GM23248 (cell line): ENCODE measurements at places on chromosomes 7 and 10. TPM values are rescaled to one million over a fixed set of nuclear protein-coding genes. Genes with fewer than 3 reads are reported as not detected.

DNA sequence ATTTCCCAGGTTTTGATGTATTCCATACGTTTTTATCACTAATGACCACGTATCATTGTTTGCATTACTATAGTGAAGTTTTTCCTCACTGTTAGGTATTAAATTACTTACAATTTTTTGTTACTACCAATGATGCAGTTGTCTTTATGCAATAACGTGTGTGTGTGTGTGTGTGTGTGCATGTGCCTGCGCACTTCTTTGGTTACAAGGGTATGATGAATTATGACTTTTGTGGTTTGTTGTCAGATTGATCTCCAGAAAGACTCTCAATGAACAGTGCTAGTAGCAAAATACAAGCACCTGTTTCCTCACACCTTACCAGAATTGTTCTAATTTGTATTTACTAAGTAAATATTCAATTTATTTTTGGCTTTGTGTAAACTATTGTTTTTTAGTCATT, 51.5 kb downstream of the MCMBP start:
- no peak for DNase-seq

DNA sequence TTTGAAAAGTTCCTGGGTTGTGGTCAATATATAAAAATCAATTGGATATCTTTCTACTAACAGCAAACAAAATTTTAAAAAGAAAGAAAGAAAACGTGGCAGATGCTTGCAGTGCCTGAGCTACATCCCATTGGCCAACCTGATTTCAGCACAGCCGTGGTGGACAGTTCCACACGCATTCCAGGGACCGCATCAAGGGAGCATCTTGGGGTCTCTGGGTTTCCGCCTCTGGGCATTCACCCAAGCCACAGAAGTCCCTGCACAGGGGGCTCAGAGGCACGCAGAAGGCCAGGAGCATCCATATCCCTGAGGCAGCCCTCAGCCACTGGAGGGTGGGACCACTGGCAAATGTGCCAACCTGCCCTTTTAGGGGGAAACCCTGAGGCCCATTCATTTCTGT, 254.5 kb upstream of the RNF32 start:
- no peak for DNase-seq

DNA sequence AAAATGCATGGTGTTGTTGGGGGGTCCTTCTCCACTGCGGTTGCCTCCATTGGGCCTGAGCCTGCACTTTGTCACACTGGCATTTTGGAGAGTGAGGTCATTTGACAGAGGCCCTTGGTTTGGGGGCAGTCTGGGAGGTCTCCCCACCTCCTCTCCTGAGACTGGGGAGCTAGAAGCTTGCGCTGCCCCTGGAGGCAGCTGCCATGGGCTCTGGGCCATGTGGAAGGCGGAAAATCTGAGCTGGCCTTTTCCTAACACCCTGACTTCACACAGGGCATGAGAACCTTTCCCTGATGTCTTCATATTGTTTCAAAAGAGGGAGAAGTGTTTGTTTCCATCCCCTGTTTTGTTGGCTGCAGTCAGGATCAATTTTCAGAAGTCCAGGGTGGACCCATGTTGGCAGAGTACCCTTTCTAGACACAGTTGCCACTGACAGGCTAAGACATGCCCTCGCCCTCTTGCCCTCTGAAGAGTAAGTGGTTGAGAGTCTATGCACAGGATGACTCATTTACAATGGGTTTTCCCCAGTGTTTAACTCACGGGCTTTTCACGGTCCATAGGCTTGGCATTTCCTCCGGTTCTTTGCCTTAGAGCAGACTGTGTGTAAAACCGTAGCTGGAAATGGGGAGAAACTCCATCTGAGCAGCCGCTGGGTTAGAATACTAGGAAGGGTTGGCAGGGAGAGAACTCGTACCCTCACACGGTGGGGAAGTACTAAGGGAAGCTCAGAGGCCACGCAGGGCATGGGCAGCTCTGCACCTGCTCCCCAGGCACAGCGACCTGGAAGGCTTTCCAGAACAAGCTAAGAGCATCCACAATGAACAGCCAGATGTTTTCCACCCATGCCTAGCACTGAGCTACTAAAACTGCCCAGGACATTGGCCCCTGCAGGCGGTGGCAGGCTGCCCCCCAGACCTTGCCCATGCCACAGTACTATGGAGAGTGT, 655.0 kb downstream of the SDK1 start:
- DNase-seq: no peak

GRCh38 chr10:1036341-1036791, 10.7 kb upstream of the IDI2 start:
- DNase-seq: peak; percentile 44

- DNase-seq: no peak
These were observed 100.8 kb downstream of the ACTR3B start for GRCh38 chr7:152860310-152860709.

- no peak for DNase-seq
These were observed 14.5 kb upstream of the DNAAF5 start for GRCh38 chr7:711922-712380.

GRCh38 chr10:112843623-112844022, 106.4 kb upstream of the TCF7L2 start:
- DNase-seq: no peak

- DNase-seq: peak; percentile 88
These were observed 58.3 kb downstream of the CDK13 start for GRCh38 chr7:40008223-40008815.

- DNase-seq: no peak
These were observed 184.3 kb upstream of the MBL2 start for GRCh38 chr10:52956861-52957260.

- no peak for DNase-seq
These were observed 38.1 kb upstream of the PIK3AP1 start for GRCh38 chr10:96758423-96758822.

- DNase-seq: no peak
These were observed 650.4 kb downstream of the SDK1 start for GRCh38 chr7:3951316-3952055.

DNA sequence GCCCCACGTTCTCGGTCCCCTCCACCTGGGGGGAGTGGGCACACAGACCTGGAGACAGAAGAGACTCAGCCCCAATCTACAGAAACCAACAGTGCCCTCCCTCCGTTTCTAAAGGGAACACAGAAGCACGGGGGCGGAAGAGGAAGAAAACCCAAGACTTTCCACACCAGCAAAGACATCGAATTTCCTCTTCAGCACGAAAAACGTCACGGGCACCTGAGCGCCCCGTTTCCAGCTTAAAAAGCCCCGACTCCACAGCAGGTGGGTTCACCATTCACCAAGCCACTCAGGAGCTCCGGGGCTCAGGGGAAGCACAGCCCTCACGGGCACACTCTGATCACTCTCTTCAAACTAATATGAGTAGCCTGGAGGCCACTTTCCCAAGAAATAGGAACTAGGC, 19.6 kb downstream of the NUDT1 start:
- no peak for DNase-seq

DNA sequence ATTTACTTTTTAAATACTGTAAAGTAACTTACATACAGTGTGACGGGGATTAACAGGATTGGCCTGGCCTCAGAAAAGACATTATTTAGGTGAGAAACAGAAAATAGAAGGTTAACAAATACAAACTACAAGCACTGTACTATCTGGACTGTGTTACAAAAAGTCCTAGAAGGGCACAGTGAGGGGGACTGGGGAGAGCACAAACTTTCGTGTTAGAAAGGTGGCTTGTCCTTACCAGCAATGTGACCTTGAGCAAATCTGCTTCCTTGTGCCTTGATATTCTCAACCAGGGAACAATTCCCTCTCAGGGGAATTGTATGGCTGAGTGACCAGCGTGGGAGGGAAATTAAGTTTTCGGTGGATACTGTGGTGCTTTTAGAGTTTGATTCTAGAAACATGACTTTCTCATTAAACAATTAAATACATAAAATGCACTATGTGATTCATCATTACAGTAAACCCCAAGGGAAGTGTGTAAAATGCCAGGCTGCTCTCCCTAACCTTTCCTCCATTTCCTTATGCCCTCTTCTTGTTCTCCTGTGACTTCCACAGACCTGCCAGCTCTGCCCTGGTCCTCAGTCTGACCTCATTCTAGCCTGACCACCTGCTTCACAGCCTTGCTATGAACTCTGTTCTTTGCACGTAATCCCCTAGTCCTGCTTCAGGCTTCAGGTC, 57.7 kb downstream of the OSBPL3 start:
- peak; percentile 78 for DNase-seq

DNA sequence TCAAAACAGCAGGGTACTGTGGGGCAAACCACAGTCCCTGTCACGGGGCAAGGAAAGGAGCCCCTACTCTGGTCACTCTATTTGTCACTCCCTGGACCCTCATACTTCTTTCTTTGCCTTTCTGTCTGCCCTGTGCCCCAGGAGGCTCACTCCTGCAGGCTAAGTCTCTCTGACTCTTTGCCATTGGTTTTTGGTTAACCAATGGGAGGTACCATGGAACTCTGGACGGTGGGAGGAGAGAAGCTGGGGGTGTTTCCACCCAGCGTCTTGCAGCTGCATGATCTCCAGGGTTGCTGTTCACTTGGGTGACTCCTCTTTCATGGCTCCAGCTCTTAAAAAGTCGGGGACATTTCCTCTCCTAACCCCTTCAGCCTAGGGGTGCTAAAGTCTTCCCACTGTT, 15.4 kb upstream of the EIF5AL1 start:
- DNase-seq: no peak

DNA sequence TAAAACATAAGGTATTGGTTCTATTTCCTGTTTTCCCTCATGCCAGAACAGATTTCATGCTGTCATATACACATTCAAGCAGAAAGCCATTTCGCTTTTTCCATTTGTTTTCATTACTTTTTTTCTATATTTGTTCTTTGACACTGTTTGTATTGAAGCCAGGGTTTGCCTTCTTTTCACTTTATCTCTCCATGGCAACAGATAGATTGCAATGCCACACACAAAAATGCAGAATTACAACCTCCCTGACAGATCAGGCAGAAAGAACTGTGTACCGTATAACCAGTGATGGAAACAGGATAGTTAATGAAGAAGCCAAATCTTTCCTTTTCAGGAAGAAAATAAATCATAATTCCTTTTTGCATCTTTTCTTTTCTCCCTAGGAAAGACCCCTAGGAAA, 103.0 kb upstream of the PCGF5 start:
- DNase-seq: no peak

GRCh38 chr7:55644567-55644966, 72.3 kb upstream of the VOPP1 start:
- DNase-seq: no peak

- DNase-seq: peak; percentile 87
These were observed 74.5 kb downstream of the PKD1L1 start for GRCh38 chr7:47873762-47874161.

GRCh38 chr10:74917481-74918077, 91.2 kb downstream of the KAT6B start:
- DNase-seq: peak; percentile 86

DNA sequence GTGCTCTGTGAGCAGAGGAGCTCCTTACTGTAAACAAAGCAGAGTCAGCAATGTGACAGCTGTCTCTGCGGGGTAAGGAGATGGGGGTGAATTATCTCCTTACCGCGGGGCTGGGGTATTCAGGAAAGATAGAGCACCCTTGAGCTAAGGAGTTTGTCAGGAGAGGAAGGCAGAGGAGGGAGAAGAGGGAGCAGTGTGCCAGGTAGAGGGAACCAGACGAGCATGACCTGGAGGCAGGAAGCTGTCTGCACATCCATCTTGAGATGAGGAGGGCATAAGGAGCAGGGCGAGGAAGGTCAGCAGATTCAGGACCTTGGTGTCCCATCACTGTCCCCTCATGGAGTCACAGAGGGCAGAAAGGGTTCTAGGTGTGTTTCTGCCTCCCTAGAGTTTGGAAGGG, 32.5 kb upstream of the GPR26 start:
- DNase-seq: no peak

GRCh38 chr10:96325719-96326373, 21.6 kb downstream of the DNTT start:
- no peak for DNase-seq

- DNase-seq: no peak
These were observed 11.3 kb upstream of the GNA12 start for GRCh38 chr7:2855386-2855785.

DNA sequence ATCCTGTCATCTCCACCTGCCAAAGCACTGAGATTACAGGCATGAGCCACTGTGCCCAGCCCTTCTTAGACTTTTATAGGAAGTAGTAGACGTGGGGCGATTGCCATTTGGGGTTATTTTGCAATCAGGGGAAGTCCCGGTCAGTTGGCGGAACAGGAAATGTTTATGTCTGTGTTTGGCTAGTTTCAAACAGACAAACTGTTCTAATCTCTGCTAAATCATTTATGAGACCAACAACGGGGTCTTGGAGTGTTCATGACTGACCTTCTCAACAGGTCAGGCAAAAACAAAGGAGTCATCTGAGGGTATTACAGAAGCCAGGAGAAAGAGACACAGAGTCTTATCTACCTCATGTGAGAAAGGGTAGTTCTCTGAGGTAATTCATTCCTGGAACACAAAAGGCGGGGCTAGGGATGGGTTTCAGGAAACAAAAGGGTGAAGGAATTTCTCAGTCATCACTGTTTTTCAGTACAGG, 6.6 kb upstream of the TPK1 start:
- no peak for DNase-seq

- no peak for DNase-seq
These were observed 6.3 kb downstream of the TSPAN13 start for GRCh38 chr7:16759840-16760239.

DNA sequence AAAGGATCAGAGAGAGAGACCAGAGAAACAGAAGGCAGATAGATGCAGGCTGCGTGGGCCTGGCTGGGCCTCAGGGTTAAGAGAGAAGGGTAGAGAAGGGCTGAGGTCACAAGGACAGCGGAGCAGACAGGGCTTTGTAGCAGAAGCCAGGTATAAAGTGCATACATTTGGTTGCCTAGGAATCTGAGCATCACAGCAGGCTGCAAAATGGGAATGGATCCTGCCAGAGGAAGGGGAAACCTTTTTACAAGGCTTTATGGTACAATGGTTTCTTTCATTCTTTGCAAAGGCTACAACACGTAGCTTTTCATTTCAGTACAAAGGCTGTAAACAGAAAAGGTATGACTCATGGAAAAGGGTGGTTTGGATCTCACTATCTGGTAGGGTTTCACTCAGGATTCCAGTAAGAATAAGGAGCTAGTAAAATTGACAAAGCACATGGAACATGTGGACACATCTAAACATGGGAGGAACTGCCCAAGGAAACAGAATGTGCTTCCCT, 275.1 kb downstream of the DOCK4 start:
- peak; percentile 17 for DNase-seq

GRCh38 chr7:138891446-138891810, 89.8 kb downstream of the KIAA1549 start:
- peak; percentile 62 for DNase-seq

Gene RAMP3
- total RNA-seq: not detected in 2 replicates

Gene GNAI1
- 30.7 and 35.3 TPM in 2 replicates for total RNA-seq

Gene AGBL3
- total RNA-seq: 2.4 TPM in 2 replicates

Gene RSPH10B2
- total RNA-seq: 0.76 TPM in 1 of 2 replicates, not detected in the other

Gene PRKG1
- 21.8 TPM in 2 replicates for total RNA-seq

Gene MUC3A
- total RNA-seq: not detected in 2 replicates

Gene DRGX
- not detected in 2 replicates for total RNA-seq

Gene CCL24
- total RNA-seq: not detected in 2 replicates

Gene LGI1
- total RNA-seq: not detected in 2 replicates

Gene GSTO2
- total RNA-seq: 1.1 and 8.7 TPM in 2 replicates

Gene WNT8B
- not detected in 2 replicates for total RNA-seq

Gene SLC16A12
- total RNA-seq: not detected in 2 replicates

Gene FAM20C
- 63.8 and 64.1 TPM in 2 replicates for total RNA-seq

Gene HDAC9
- total RNA-seq: 1.6 and 2.1 TPM in 2 replicates
